ENCODE measurements at places on chromosomes 1 and 21. TPM values are rescaled to one million over a fixed set of nuclear protein-coding genes. Genes with fewer than 3 reads are reported as not detected.

The PSRC1 gene
- total RNA-seq, result 2.4 TPM

The REN gene
- not detected for total RNA-seq

The INKA2 gene
- 17.3 TPM for total RNA-seq

The RAVER2 gene
- 11.5 TPM for total RNA-seq

The ASCL5 gene
- not detected for total RNA-seq

The CFAP141 gene
- total RNA-seq, result not detected

The CFAP107 gene
- not detected for total RNA-seq

The RBP7 gene
- total RNA-seq, result 33.9 TPM

The PLA2G2C gene
- total RNA-seq, result not detected

The PPFIA4 gene
- 19.2 TPM for total RNA-seq

The S100A7 gene
- not detected for total RNA-seq

The ZNF648 gene
- total RNA-seq, result not detected

The IFI16 gene
- total RNA-seq, result 41.2 TPM

The SLC5A3 gene
- 4.6 TPM for total RNA-seq

The PRAMEF27 gene
- total RNA-seq, result not detected

The KCNH1 gene
- total RNA-seq, result not detected

The PDE4B gene
- total RNA-seq, result 16.0 TPM

The SELP gene
- 16.7 TPM for total RNA-seq

The RGS16 gene
- 1.4 TPM for total RNA-seq

The ARMH1 gene
- total RNA-seq, result 5.2 TPM

The KRTAP6-1 gene
- total RNA-seq, result not detected

The NPHS2 gene
- total RNA-seq, result not detected

The RAB7B gene
- 4.8 TPM for total RNA-seq

The LCE3E gene
- total RNA-seq, result not detected

The HPDL gene
- not detected for total RNA-seq

The POGZ gene
- total RNA-seq, result 21.8 TPM

Data from right atrium auricular region (tissue), 2 donors.